H1 (cell line): ENCODE measurements at places on chromosomes 3 and 15. TPM values are rescaled to one million over a fixed set of nuclear protein-coding genes. Genes with fewer than 3 reads are reported as not detected.

GRCh38 chr15:63436341-63436740 is 54.7 kb upstream of the CA12 start:
- no peak overlapping the region for H3K27ac ChIP-seq
- H3K36me3 ChIP-seq = no peaks in the 10 kb centered on the region

GRCh38 chr3:100044369-100044768 is 69.9 kb downstream of the FILIP1L start:
- H3K27me3 ChIP-seq = no peaks in the 10 kb centered on the region
- no peaks in the 10 kb centered on the region for H3K36me3 ChIP-seq

GRCh38 chr3:126848991-126849390 is 133.9 kb upstream of the PLXNA1 start:
- H3K4me1 ChIP-seq = peaks cover 26% of the 10 kb centered on the region
- no peak overlapping the region for H3K4me3 ChIP-seq
- peak; percentile 32 for DNase-seq
- no peaks in the 10 kb centered on the region for H3K36me3 ChIP-seq
- H3K27ac ChIP-seq = no peak overlapping the region

DNA sequence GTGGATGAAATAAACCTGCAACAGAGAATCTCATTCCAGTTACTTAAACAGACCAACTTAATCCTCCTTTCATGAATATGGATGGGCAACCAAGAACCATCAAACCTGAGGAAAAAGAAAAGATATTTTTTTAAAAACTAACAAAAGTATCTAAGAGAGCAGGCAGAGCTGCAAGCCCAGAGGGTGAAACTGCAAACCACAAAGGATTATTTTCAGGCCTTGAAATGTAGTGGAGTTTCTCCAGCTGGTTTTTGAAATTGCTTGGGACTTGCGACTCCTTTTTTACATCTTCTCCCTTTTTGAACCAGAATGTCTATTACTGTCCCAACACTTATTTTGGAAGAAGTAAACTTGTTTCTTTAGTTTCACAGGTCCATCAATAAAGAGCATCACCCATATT is 87.4 kb downstream of the STAG1 start:
- no peaks in the 10 kb centered on the region for H3K27me3 ChIP-seq
- no peaks in the 10 kb centered on the region for H3K4me1 ChIP-seq
- H3K36me3 ChIP-seq = no peaks in the 10 kb centered on the region
- DNase-seq = no peak
- no peak overlapping the region for H3K27ac ChIP-seq
- H3K4me3 ChIP-seq = no peak overlapping the region

The FEZF2 gene
- total RNA-seq = not detected in 2 replicates

- DNase-seq = no peak
- H3K27me3 ChIP-seq = no peaks in the 10 kb centered on the region
- no peak overlapping the region for H3K27ac ChIP-seq
Measured at GRCh38 chr3:179421500-179421899, 29.8 kb downstream of the GNB4 start.

DNA sequence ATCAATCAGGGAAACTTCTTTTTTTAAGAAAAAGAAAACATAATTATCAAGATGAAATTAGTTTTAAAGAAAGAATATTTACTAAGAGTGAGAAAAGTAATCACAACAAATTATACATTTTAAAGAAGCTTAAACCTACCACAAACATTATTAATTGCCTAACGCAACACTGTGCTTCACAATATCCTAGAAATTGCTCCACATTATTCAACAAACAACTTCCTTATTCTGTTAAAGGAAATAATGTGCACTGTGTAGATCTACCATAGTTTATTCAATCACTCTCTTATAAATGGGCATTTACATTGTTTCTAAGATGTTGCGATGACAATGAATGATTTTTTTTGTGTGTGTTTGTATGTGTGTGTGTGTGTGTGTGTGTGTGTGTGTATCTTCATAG is 525.9 kb upstream of the KCNMB2 start:
- no peaks in the 10 kb centered on the region for H3K27me3 ChIP-seq
- no peaks in the 10 kb centered on the region for H3K36me3 ChIP-seq
- no peak for DNase-seq
- no peaks in the 10 kb centered on the region for H3K4me1 ChIP-seq
- no peak overlapping the region for H3K27ac ChIP-seq

DNA sequence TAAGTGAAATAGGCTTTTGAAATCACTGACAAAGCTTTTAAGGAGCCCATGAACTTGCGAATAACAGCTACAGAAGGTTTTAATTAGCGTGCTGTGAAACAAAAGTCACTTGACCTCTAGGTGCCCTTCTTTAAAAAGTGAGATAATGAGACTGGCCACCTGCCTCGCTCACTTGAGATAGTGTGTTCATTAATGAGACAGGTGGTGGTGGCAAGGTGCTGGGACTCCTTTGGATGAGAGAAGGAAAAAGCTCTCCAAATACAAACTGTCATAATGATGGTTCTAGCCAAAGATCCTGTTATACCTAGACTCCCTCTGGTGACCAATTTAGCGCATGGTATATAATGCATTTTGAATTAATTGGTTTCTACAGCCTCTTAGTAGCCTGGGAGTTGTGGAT is 22.7 kb upstream of the IREB2 start:
- DNase-seq = no peak
- no peaks in the 10 kb centered on the region for H3K27me3 ChIP-seq
- no peaks in the 10 kb centered on the region for H3K36me3 ChIP-seq

DNA sequence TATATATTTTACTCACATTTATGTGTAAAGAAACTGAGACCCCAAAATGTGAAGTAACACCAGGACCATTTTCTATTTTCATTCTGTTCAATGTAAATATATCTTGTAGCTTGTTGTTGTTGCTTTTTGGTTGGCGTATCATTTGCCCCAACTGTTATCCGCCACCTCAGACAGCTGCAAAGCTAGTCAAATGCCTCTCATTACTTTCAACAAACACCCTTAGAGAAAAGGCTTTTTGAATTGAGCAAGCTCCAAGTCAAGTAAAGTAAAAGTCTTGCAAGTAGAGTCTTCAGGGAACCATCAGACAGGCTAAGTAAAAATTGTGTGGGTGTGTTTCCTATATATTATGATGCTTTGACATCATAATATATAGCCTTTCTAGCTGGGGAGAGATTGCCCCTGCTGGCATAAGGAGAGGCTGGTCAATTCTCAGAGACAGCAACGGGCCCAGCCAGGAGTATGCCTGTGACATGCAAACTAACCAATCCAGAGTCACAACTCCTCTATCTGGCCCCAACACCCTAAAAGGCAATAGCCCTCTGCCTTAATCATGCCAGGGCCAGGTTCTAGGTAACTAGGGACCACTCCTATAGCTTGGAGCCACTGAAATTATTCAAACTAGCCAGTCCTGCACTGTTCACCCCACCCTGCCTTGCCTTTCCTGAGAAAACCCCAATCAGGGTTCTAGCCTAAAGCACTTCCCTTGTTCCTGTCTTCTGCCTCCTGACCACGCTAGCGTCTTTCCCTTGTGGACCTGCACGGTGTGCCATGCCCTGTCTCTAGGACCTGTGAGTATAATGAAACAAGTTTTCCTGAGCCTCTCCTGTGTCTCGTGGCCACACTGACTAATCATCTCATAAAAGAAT is 75.6 kb downstream of the RAD18 start:
- H3K36me3 ChIP-seq = peaks cover 5% of the 10 kb centered on the region; the same call in 1 of the 2 replicates
- H3K4me1 ChIP-seq = no peaks in the 10 kb centered on the region
- H3K27me3 ChIP-seq = no peaks in the 10 kb centered on the region
- H3K27ac ChIP-seq = no peak overlapping the region

- H3K27me3 ChIP-seq = no peaks in the 10 kb centered on the region
- DNase-seq = no peak
- H3K27ac ChIP-seq = no peak overlapping the region
- no peak overlapping the region for H3K4me3 ChIP-seq
- H3K4me1 ChIP-seq = peaks cover 3% of the 10 kb centered on the region
Measured at GRCh38 chr15:56929399-56929798, 11.0 kb downstream of the TCF12 start.
